IPS-NIHi11 (cell line): ENCODE measurements at places on chromosomes 11 and 22.
A peak's percentile ranks its signal among the peaks of the same experiment; 100 is the strongest.

DNA sequence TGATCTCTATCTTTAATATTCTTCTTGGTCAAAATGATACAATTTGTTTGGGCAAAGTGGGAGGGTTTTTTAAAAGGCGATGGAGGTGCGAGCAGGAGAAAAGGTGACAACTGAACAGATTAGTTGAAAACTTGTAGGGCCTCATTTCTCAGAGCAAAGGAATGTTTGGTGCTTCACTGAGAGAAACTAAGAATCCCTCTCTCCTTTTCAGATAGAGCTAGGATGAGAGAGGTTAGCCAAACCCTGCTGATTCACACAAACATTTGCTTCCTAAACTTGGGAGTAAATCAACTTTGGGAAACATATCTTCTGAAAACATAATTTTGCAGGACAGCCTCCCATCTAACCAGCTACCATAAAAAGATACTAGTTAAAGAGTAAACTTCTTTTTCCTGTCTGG, 57.0 kb downstream of the PHF21A start:
- no peak for DNase-seq

- DNase-seq: no peak
These were observed 546.9 kb downstream of the MIAT start for GRCh38 chr22:27204280-27204679.

- DNase-seq: peak; percentile 67
These were observed 25.5 kb downstream of the CTTN start for GRCh38 chr11:70423523-70424505.

DNA sequence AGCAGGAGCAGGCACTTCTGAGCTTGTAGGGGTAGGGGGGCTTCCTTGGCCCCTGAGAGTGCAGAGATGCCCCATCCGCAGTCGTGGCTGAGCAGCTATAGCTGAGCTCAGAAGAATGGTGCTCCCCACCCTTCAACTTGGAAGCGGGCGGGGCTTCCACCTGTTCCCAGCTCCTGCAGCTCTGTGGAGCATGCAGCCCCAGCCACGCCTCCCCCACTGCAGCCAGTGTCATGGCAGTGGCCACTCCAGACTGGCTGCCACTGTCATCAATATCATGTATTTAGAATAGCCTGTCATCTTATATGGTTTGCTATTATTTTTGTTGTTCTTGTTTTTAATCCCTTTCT, 213.1 kb downstream of the LRRC4C start:
- no peak for DNase-seq

- DNase-seq: no peak
These were observed 100.8 kb downstream of the TRIM29 start for GRCh38 chr11:120037111-120037510.

DNA sequence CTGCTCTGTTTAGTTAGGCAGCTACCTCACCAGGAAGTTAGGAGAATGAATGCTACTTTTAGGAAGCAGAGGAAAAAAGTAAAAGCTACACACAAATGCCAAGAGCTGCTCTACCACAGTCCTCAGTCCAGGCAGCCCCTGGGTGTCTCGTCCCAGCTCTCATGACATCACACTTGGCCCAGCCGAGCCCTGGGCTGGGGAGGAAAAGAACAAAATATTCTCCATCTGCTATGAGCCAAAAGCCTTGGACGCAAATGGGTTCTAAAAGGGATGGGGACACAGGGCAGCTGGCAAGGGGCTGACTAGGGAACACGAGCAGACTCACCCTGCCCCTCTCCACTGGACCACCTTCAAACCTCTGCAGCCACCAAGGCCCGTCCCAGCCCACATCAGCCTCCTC, 26.1 kb downstream of the TMEM184B start:
- DNase-seq: no peak
